Naive thymus-derived CD8-positive, alpha-beta T cell (primary cell): ENCODE measurements at places on chromosomes 4 and X.

DNA sequence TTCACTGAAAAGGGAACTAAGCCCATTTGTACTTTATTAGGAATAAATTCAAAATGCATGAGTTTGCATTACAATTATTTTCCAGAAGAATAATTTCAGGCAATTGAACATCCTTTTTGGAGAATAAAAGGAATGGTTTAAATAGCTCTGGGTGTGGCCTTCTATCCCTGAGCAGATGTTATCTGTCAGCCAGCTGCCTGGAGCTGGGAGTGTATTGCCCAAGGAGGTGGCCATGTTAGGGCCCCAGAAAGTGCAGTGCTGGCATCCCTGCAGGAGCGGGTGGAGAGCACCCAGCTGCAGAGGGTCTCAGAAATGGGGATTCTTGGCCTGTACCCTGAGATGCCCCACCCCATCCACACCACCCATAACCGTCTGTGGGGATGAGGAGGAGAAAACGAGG is 21.6 kb upstream of the VEGFD start:
- no peak for DNase-seq

GRCh38 chr4:82415922-82416365 is 14.3 kb downstream of the HNRNPDL start:
- no peak for DNase-seq

DNA sequence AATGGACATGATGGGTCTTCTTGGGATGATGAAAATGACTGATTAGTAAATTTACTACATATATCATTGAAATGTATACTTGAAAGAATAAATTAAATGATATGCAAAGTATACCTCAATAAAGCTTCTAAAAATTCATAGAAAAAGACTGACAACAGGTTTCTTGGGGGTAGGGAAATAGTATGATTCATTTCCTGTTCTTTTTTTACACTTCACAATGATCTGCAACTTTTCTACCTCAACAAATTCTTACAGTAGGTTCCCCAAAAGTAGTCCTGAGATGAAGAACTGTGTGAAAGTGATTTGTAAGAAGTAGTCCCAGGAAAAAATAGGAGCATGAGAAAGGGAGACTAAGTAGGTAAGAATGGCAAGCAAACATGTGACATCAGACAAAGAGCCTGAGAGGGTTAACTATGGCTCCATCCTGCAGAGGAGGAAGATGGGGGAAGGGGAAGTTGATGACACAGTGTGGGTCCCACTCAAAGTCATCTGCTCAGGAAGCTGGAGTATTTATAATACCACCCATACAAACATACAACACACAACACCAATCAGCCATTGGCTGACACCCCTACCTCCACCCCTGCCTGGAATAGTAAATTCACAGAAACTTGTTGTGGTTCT is 73.9 kb downstream of the ARHGAP6 start:
- no peak for DNase-seq

DNA sequence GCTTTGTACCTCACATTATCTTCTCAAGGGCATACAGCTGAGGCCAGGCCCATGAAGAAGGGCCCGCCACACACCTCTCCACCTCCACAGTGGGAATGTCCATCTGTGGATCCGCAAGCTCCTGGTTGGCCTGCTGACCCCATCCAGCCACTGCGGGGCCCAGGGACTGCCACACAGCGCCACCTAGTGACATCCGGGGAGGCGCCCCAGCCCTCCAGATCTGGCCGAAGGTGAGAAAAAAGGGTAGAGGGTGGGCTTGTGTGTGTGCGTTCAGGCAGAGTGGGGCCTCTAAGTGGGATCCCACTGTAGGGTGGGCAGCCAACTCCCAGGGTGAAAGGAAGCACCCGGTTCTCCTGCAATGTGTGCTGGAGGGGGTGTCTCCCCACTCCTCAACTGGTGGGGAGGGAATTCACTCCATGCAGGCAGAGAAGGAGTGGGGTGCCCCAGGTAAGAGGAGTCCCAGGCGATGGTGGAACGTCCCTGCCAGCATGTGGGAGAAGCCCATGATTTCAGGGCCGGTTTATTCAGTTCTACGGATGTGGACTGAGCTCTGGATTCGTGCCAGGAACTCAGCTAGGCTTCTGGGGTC is 117.3 kb downstream of the ENPP6 start:
- peak; percentile 31 for DNase-seq

- DNase-seq: no peak
Observed at GRCh38 chrX:44225667-44226066, 117.8 kb downstream of the EFHC2 start.

GRCh38 chr4:77354550-77354949 is 197.5 kb downstream of the CCNG2 start:
- no peak for DNase-seq

DNA sequence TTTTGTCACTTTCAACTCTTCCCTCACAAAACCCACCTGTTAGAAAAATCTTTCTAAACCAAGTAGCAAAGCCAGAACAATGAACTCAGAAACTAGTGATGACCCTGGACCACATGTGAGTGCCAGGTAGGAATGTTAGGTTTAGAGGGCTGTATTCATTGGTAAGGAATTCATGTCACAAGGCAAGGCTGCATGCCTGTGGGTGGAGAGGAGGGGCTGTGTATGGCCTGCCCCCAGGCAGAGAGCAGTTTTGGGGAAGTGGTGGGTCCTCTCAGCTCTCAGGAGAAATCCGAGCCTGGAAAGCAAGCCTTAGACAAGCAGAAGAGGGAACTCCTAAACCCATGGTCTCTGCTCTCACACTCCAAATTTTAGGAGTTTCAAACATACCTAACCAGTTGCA is 2.4 kb downstream of the RNF175 start:
- DNase-seq: no peak

GRCh38 chr4:16785793-16786527 is 112.5 kb downstream of the LDB2 start:
- no peak for DNase-seq

GRCh38 chr4:176011529-176011928 is 54.1 kb upstream of the WDR17 start:
- no peak for DNase-seq

DNA sequence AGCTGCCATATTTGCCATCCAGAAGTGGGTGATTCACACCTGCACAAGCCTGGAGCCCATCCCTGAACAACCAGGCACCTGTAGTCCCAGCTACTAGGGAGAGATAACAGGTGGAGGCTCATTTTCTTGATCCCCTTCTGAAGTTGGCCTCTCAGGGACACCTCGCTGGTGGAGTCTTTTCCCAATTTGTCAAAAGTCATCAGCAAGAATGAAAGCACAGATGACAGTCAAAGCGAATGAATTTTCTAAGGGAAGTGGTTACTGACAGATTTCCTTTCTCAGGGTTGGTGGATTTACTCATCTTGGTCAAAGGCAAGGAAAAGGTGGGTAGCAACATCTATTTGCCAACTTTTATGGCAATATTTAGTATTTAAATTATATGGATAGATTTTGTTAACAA is 36.5 kb downstream of the FGFBP1 start:
- no peak for DNase-seq

DNA sequence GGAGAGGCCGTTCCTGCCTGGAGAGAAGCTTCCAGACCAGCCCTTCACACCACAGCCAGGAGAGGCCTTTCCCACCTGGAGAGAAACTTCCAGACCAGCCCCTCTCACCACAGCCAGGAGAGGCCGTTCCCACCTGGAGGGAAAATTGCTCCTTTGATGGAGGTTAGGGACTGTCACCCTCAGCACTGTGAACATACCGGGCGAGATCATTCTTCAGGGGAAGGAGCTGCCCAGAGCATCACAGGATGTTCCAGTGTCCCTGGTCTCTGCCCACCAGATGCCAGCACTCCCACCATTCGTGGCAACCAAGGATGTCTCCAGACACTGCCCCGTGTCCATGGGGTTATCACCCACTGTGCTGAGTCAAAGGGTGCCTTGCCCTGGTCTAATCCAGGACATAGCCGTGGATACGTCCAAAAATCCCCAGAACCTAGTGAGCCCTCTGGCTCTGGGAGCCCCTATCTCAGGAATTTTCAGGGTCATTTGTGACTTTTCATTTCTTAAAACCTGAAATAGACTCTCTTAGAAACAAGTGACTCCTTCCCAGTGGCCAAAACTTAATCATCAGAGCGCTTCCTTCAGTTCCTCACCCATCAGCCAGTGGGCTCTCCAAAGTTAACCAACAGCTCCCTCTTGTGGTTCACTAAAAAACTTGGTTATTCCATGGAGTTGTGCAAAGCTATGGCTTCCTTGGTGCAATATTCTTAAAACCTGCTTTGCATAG is 80.2 kb downstream of the CRMP1 start:
- DNase-seq: no peak

GRCh38 chr4:5198656-5199541 is 147.6 kb downstream of the STK32B start:
- no peak for DNase-seq

DNA sequence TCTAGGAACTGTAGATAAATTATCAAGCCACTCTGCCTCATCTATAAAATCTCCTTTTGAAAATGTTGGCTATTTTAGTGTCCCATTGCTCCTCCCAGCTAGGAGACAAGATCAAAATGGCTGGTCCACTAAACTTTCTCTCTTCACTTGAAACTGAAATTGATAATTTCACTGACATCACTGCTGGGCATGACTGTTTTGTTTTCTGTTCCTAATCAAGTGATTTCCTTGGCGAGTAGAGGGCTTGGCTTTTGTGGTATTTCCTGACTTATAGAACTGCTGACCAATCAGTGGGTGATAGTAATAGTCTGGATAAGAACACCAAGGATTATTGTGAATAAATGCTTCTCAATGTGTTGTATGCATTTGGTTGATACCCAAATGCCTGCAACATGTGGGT is 2152.9 kb downstream of the ARAP2 start:
- DNase-seq: no peak

DNA sequence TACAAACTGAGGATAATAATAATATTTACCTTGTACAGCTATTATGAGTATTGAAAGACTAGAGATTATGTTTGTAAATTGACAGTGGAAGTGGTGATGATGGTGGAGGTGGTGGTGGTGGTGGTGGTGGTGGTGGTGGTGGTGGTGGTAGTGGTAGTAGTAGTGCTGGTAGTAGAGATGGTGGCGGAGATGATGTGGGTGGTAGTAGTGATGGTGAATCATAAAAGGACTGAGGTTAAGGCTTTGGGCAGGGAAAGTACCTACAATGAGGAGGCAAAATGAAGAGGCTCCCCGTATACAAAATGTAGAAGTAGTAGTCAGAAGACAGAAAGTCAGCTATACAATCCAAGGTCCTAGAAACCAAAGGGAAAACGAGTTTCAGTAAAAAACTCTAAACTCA is 214.1 kb downstream of the BCOR start:
- DNase-seq: no peak

- no peak for DNase-seq
Observed at GRCh38 chr4:144646523-144647094, 653 bp downstream of the HHIP start.

DNA sequence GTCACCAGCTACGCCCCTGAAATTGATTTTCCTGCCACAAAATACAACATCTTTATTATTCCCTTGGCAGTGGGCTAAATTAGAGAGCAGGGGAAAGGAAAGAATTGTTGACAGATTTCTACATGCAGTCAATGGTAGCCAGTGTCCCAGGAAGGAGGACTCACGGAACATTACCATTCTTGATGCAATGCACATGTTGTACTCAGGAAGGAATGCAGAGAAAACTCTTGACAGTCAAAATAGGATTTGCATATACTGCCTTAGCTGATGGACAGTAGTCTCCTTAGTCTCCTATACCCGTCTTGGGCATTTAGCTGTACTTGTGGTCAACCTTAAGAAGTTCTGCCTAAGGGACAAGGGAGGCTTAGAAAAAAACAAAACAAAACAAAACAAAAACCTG is 158.0 kb upstream of the GYPA start:
- no peak for DNase-seq

- no peak for DNase-seq
Observed at GRCh38 chr4:107991945-107992630, 2.4 kb downstream of the HADH start.

- no peak for DNase-seq
Observed at GRCh38 chrX:142036116-142036515, 132.4 kb downstream of the MAGEC1 start.

GRCh38 chr4:170386511-170386910 is 296.8 kb upstream of the AADAT start:
- no peak for DNase-seq

- no peak for DNase-seq
Observed at GRCh38 chrX:148874636-148875246, 374.3 kb downstream of the AFF2 start.

- no peak for DNase-seq
Observed at GRCh38 chr4:186227744-186228513, 622 bp downstream of the KLKB1 start.

- no peak for DNase-seq
Observed at GRCh38 chr4:94892051-94892450, 134.3 kb downstream of the BMPR1B start.

GRCh38 chr4:156977435-156978160 is 6.0 kb upstream of the PDGFC start:
- no peak for DNase-seq

- DNase-seq: no peak
Observed at GRCh38 chrX:131827935-131828334, 195.2 kb upstream of the STK26 start.

DNA sequence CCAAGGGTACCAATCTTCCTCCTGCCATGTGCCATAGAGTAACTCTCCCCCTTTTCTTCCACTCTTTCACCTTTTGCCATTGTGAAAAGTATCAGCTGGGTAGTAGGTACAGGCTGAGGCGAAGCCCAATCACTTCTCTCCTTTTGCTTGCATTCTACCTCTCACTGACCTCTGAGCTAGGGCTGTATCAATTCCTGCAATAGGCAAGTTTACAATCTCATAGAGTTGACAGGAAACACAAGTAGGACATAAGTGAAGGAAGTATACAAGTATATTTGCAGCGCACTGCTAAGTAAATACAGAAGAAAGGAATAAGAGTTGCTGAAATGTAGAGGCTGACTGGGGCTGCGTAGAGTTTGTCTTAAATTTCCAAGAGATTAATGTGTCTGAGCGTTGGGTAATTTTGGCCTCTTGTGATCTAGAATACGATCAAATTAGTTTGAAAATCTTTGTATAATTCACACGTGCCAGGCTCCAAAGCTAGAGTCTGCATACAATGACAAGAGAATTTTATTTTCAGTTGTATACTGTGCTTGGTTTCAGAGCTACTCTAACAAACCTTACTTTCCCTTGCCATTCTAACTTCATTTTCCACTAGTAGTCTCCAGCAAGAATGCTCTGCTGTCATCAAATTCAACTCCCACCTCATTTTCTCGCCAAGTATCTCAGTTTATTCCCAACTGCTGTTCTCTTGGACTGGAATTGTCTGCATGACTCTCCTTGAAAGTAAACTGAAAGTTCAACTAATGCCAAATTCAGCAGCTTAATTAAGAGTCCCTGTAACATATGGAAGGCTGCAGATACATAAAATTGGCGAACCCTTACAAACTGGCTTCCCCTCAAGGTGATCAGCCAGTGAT is 90.3 kb downstream of the ATP11C start:
- no peak for DNase-seq

- DNase-seq: no peak
Observed at GRCh38 chr4:110633358-110634341, 10.8 kb upstream of the PITX2 start.

GRCh38 chrX:121987163-121987562 is 939.8 kb downstream of the GLUD2 start:
- no peak for DNase-seq

GRCh38 chr4:14196131-14196530 is 568.6 kb upstream of the BOD1L1 start:
- no peak for DNase-seq

- no peak for DNase-seq
Observed at GRCh38 chr4:166459621-166460020, 586.6 kb downstream of the TLL1 start.

GRCh38 chr4:2702361-2702760 is 53.8 kb downstream of the TNIP2 start:
- no peak for DNase-seq
